ENCODE measurements at places on chromosomes 6 and 20.

DNA sequence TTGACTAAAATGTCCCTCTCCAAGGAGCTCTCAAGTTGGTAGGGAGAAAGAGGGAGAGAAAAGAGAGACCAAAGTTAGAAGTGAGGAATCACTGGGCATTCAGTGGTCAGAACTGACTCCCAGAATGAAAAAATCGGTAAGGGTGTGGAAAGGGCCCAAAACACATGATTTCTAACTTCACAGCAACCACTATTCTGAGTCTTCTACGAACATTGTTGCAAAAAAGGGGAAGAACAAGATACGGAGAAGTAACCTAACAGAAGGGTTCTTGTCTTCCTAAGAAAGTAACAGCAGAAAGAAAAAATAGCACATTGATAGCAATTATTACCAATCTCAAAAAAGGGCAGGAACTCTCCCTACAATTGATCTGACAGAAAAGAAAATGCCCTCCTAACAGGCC lies 65.6 kb downstream of the ATP9A start:
- DNase-seq: no peak

- DNase-seq: no peak
Measured at GRCh38 chr20:16641511-16642023, 68.3 kb upstream of the KIF16B start.

GRCh38 chr6:116933485-116933884 lies 56.4 kb downstream of the RFX6 start:
- DNase-seq: no peak

- no peak for DNase-seq
Measured at GRCh38 chr20:7291946-7292345, 524.5 kb downstream of the BMP2 start.

DNA sequence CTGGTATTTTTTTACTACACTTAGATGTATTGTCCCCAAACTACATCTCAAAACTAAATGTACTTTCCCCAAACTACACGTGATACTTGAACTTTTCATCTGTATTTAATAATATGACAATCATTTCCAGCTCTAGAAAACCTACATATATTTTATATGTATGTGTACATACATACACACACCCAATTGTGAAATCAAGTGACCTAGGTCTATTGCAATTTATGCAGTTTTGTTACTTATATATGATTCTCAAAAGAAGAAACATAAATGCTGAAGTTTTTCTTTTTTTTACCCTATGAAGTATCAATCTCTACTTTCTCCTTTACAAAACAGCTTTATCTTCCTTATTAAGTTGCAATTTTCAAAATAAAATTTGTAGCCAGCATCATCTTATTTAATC lies 4.7 kb downstream of the ADNP start:
- no peak for DNase-seq

GRCh38 chr6:160396292-160396691 lies 48.1 kb downstream of the SLC22A3 start:
- DNase-seq: no peak

DNA sequence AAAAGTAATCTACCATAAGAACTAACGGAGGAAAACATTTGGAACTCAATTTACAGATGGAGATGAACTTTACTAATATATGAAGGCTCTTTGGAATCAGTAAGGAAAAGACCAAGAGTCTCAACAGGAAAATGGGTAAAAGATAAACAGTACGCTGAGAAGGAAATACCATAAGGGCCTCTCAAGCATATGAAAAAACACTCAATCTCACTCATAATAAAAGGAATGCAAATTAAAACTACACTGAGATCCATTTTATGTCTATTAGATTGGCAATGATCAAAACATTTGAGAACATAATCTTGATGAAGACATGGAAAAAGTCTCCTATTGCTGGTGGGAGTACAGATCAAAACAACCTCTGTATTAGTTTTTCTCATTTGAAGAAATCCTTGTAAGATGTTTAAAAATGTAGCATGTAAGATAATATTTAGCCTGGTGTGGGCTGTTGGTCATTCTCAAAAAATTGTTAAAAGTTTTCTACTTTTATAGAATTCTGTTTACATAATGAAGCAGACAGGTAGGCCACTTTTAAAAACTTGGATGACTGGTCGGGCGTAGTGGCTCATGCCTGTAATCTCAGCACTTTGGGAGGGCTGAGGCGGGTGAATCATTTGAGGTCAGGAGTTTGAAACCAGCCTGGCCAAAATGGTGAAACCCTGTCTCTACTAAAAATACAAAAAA lies 14.5 kb downstream of the REV3L start:
- DNase-seq: no peak
